ENCODE measurements at places on chromosomes 12 and 14.

DNA sequence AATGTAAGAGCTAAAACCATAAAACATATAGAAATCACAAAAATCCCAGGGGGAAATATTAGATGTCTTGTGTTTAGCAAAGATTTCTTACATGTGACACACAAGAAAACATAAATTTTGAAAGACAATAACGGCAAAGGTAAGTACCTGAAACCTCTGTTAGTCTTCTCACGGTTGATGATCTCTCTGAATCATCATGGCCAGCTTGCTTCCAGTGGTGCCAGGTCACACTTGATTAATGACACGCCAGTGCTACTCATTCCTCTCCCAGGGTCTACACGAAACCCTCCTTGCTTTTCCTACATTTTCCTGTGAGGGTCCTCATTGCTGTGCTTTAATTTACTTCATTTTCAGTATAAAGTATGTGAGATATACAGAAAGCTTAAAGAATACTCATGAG lies 114.4 kb upstream of the PARP11 start:
- DNase-seq: no peak

GRCh38 chr14:74733221-74733620 lies 20.3 kb downstream of the FCF1 start:
- no peak for DNase-seq

DNA sequence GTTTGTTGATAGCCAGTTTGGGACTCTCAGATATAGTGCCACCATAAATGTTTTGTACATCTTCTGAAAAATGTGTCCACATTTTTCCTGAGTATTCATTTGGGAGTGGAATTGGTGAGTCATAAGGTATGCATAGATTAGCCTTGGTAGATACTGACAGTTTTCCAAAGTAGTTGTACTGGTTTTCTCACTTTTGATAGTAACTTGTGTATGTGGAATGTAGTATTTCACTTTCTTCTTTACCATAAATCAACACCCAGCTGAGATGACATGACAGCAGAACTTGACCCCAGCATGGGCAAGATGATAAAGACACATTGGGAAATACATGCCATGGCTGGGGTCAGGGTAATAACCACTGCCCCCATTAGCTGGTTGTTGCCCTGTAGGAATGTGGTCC lies 5.4 kb downstream of the FBXW8 start:
- no peak for DNase-seq

- no peak for DNase-seq
These were observed 28.8 kb downstream of the ETNK1 start for GRCh38 chr12:22653791-22654190.

GRCh38 chr12:40099423-40099853 lies 6.4 kb downstream of the SLC2A13 start:
- no peak for DNase-seq

GRCh38 chr12:100717733-100718067 lies 76.9 kb upstream of the ANO4 start:
- DNase-seq: no peak

DNA sequence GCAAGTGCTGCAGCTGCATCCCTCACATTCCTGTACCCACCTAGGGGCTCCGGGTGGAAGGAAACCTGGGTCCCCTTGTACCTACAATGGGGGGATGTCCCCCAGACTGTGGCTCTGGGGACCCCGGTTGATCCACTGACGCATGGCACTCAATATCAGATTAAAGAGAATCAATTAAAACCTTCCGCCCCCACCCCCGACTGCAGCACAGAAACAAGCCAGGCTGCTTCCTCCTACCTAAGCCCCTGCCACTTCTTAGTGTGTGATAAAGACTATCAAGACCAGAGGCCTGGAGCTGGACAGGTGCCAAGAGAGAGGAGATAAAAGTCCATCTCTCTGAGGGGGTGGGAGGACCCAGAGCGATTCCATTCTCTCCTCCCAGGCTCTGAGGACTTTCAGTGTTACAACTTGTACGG lies 28.2 kb upstream of the RPLP0 start:
- DNase-seq: no peak

GRCh38 chr12:39613525-39613924 lies 6.1 kb downstream of the ABCD2 start:
- no peak for DNase-seq

DNA sequence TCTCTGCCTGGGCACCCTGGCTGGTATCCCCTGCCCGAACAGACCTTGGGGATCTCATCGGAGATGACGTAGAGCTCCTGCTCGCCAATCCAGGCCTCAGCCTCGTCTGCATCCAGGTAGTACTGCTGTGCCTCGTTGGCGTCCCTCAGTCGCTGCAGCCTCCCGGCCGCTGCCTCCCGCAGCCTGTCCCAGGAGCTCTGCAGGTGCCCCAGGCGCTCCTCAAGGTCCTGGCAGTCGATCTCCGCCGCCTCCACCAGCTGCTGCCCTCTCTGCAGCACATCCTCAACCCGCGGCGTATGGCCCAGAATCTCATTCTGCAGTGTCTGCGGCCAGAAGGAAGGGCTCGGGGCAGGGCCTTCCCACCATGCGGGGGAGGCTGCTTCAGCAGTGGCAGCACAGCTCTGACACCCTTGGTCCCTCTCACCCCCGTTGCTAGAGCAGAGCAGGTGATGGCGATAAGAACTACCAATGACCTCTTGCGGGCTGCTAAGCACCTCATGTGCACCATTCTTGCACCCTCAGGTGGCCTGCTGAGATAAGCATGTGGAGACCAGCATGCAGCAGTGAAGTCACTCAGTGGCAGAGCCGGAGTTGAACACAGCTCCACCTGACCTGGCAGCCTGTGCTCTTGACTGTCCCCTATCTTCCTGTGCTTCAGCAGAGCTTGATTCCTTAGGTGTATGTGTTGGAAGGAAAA lies 71.0 kb downstream of the PLEKHG3 start:
- DNase-seq: no peak

DNA sequence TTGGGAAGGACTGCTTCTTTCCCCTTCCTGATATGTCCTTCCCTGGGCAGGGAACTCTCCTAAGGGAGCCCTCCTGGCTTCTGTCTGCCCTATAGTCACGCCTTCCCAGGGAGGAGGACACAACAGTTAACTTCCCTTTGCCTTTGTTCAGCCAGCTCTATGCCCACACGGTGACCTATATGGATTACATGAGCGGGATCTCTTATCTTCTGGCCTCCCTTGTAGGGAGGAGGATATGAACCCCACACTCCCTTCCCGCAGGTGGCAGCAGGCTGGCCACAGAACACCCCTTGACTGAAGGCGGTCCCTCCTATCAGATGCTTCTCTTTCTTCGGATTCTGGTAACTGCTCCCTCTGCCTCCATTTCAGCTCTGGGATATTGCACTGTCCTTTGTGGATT lies 135.6 kb upstream of the MAX start:
- no peak for DNase-seq

GRCh38 chr12:11513288-11513687 lies 117.9 kb upstream of the PRB2 start:
- DNase-seq: no peak

DNA sequence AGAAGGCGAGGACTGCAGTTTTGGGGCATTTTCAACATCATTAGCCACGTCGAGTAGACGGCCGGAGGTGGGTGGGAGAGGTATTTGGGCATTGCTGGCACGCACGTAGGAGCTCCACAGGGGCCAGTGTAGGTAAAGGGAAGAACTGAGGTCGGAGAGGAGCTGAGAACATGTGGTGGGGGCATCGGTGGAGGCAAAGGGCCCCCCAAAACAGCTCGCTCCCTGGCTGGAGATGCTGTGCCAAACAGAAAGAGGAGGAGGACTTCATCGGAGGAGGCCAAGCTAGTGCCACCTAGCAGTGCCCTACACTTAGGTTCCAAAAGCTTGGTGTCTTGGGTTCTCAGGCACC lies 52.0 kb upstream of the PPP2R5C start:
- DNase-seq: no peak

DNA sequence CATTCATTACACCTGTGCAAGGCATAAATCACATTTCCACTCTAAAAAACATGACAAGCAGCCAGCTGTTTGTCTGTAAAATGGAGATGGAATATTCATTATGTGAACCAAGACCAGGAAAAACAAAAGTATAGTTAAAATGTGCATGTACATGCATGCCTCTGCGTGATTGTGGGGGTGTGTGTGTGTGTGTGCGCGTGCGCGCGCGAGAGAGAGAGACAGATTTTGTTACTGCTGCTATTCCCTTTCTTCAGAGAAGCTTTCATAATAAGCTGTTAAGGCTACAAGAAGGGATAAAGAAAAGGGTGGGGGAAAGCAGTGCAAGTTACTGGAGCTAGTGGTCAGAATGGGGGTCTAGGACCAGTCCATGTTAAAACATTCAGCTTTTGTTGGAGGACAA lies 430.3 kb downstream of the NAV3 start:
- DNase-seq: no peak

GRCh38 chr12:27828196-27828595 lies 48.2 kb upstream of the MANSC4 start:
- no peak for DNase-seq

GRCh38 chr14:104115131-104115600 lies 23.2 kb upstream of the KIF26A start:
- DNase-seq: no peak

DNA sequence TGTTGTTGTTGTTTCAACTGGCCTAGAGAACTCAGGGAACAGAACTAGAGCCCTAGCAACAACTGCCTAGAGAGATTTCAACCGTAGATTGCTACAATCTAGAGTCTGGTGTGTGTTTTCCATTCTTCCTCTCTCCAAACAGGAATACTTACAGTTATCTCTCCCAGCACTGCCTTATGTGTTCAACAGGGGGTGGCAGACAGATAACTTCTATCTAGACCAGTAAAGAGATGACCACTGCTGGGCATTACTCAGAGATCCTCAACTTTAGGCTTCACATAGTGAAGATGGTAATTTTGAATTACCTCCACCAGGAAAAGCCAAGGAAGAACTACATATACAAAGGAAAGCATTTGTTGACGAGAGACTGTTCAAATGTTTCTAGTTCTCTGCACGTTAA lies 4.8 kb downstream of the TXNDC16 start:
- DNase-seq: no peak

DNA sequence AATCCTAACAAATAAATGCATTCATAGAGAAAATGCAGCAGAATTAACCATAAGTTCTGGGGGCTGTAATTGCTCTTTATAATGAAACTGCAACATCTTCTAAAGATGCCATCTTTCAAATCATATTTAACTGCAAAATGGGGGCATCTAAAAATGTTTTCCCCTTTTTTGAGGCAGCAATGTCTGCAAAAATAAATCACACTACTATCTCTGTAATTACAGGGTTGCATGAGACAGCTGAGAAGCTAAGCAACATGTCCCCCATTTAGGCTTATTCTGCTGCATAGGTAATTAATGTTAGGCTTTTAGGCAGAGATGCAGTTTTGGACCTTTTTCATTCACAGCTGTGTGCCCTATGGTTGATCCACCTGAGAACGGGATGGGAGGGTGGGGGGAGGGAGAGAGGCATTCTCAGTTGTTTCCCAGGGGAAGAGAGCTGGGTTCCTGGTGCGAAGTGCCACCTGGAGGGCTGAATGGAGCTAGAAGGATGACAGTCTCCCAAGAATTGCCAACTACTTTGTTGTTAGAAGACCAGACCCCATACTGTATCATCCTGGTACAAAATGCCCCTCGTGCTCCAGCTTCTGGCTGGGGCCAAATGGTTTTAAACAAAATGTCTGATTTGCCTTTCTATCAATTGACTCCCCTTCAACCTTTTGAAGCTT lies 154.2 kb downstream of the APAF1 start:
- DNase-seq: no peak

GRCh38 chr14:75452900-75453816 lies 25.3 kb downstream of the JDP2 start:
- DNase-seq: no peak

GRCh38 chr14:35631071-35631805 lies 97.3 kb downstream of the INSM2 start:
- no peak for DNase-seq

- no peak for DNase-seq
These were observed 61.1 kb downstream of the MYRFL start for GRCh38 chr12:69886109-69886508.

DNA sequence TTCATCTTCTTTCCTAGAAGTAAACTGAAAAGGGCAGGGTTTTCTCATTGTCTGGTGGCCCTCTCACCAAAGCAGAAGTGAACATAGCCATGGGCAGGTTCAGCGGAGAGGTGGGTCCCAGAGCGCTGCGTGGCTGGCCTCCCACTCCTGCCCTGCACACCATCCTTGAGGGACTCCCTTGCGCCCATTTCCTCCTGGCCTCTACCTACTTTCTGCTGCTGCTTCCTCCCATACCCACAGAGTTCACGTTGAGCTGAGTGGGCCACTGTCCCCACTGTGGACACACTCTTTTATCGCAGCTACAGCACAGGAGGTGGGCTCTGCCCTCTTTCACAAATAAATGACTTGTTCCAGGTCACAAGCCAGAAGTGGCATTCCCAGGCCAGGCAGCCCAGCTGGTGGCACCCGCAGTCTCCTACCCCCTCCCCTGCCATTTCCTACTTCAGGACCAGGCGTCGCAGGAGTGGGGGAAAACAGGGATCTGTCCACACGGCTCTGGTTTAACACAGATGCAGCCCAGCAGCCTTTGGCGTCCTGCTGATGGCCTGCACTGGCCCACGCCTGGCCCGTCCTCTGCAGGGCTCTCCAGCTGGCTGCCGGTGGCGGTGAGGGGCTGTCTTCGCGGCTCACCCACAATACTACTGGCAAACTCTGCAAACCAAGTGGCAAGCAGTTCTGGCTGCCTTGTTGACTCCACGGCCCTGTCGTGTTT lies 4.9 kb downstream of the SIVA1 start:
- DNase-seq: no peak

DNA sequence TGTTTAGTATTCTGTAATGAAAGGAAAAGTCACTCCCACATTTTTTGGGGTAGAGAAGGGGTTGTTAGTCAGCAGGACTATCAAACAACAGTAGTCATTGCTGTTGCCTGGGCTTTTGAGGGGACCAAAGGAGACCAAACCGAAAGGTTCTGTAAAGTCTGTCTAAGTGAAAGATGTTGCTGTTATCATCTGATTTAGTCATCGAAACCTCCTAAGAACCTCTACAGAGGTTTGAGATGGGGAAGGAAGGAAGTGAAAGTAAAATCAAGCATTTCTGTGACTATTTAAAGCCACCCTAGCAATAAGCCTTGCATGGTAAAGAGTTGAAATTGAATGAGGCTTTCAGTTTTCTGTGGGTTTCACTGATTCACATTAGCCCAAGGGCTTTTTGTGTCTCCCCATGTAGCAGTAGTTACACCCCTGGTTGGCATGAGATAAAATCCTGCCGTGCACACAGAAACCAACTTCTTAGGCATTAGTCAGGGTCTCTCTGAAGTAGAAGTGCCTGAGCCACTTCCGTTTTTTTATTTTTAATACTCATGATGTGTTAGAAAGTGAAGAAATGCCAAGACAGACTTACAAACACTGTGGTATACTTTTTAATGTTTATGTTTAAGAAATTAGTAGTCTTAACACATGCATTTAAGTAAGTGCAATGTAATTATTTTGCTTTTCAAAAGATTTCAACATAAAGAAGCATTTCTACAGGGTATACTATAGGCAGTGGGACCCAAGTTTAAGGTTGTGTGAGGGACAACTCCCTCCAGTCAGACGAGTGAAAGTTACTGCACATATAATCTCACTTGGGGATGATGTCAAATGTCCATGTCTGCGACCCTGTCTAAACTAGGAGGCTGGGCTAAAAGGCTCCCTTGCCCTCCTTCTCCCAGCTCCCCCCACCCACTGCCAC lies 50.4 kb downstream of the DYRK2 start:
- DNase-seq: peak; percentile 6

GRCh38 chr12:122965851-122966742 lies at the start of gene ABCB9:
Gene ABCB9, minus strand, starts transcription at chr12:122966463. Its CDS starts 6,228 bp downstream, at chr12:122960235.
- peak; percentile 90 for DNase-seq

- no peak for DNase-seq
These were observed 6.4 kb downstream of the ETV6 start for GRCh38 chr12:11655842-11656241.
